Right renal pelvis (tissue), 4 donors: ENCODE measurements at places on chromosomes 7 and 10. TPM values are rescaled to one million over a fixed set of nuclear protein-coding genes. Genes with fewer than 3 reads are reported as not detected.

DNA sequence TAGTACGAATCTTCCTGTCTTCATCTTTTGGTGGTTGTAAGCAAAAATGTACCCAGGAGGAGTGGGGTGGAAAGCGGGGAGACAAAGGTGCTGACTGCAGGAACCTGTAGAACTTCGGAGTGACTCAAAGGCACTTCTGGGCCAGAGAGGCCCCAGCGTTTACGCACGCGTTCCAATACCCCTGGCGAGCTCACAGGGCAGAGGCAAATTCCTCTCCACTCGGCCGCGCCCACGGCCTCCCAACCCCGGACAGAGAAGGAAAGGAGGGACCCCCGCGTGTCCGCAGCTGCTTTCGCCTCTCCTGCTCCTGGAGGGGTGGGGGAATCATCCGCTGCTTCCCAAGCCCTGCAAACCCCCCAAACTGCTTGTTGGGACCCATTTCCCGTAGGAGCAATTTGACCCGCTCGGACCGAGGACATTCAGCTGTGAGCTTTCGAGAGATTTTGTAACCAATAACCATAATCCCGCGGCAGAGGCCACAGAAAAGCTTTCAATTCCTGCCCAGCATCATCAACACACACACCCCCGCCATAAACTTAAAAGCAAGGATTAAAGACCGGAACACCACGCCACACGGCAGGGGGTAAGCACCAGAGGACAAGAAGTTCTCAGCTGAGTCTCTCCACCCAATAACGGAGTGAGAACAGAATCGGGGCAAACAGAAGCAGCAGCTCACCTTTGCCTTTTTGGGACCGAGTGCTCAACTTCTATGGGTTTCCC lies 2.3 kb downstream of the IGF2BP3 start:
- peak; percentile 51 for DNase-seq

DNA sequence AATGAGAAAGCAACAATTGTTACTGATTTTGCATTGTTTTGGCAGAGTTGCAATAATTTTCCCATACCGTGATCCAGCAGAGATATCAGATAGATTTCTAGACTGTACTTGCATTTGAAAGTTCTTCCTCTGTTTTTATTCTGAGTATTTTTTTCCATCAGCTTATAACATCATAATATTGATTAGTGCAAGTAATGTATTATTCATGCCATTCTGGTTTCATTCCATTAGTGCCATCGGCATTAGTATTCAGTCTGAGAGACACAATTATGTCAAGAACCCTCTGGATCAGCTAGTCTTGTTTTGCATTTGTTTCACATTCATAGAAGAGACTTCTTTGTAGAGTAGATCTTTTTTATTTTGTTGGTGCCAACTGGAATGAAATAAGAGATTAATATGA lies 304.0 kb downstream of the BBS9 start:
- no peak for DNase-seq

GRCh38 chr7:115782696-115783490 lies 247.7 kb downstream of the TFEC start:
- DNase-seq: peak; percentile 48

- no peak for DNase-seq
These were observed 640.6 kb upstream of the NRP1 start for GRCh38 chr10:33974976-33975478.

- no peak for DNase-seq
These were observed 60.9 kb downstream of the RBM20 start for GRCh38 chr10:110704906-110705476.

- no peak for DNase-seq
These were observed 38.8 kb downstream of the SLC29A3 start for GRCh38 chr10:71357792-71358265.

DNA sequence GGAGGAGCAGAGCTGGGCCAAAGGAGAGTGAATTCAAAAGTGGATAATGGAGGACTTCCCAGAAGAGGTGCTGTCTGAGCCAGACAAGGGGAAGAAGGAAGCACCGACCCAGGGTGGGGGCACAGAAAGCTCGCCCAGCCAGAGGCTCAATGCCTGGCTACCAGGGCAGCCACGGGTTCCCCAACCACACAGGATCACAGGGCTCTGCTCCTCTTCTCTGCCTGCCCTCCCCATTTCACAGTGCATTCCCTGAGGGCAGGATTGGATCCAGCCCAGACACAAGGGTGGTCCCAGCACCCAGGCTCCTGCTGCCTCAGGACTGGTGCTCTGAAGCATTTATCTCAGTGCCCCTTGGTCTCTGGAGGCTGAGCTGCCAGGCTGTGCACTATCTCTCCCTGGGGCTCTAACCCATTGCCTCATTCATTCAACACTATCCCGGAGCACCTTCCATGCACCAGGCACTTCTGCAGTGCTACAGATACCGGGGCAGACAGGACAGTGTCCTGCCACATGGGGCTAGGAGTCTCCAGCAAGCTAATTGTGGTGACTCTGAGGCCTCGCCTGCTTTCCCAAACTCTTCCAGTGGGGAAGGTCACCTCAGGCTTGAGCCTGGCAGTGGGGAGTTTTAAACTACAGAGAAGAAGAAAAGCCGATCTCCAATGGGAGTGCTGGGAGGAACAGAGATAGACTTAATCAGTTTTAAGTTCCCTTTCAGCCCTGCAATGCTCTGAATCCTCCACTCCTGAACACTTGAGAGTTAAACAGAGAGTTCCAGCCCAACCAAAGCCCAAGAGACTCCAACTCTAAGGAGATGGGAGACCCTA lies 201.8 kb upstream of the ZMIZ1 start:
- no peak for DNase-seq

- peak; percentile 59 for DNase-seq
These were observed at the start of gene PCBD1 for GRCh38 chr10:70887804-70888800. Gene PCBD1, minus strand, starts transcription at chr10:70888565. Its CDS starts 32 bp downstream, at chr10:70888533.

DNA sequence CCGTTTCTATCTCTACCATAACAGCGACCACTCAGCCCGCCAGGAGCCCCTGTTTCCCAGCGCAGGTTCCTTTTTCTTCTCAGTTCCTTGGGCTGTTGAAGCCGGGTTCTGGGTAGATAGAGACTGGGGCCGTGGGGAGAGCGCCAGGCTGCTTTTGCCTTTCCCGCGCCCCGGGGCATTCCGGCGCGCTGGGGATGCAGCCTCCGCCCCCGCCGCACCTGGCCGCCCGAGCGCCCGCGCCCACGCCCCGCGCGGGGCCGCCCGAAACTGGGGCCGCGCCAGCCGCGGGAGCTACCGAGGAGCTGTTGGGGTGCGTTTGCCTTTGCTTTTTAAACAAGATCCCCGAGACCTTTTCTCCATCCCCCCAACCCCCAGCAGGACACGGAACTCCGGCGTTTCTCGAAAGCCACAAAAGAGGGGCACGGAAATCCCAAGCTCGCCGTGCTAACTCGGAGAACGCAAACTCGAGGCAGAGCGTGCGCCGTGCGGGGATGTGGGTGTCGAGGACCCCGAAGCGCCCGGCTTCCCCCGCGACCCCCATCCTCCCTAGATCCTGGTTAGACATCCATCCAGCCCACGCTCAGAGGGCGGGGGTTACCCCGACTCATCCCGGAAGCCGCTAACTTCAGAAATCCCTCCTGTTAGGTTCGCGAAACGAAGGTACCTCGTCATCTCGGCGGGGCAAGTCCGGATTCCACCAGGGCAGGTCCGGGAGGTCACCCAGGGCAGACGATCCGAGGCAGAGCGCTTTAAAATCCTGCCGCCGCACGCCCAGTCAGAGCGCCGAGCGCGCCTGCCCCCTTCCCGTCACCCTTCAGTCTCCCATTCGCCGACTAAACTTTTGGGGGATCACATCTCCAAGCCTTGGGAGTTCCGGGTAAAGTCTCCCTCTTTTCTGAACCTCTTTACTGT lies 1.0 kb downstream of the GRM8 start:
- DNase-seq: no peak

DNA sequence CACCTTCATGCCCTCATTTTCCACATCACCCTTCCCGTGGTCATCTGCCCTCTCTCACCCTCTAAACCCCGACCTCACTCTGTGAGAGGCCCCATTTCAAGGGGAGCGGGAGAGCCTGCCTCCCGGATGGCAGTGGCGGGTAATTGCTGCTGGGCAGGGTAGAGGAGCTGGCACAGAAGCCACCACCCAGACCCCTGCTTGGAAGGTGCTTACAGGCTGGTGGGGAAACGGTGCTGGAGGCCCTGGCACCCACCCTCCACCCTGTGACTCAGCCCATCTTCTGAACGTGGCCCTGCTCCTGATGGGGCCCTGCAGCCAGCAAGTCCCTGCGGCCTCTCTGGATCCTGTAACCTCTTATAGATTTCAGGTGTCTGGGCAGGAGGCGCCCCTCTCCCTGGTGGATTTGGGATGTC lies 10.6 kb upstream of the PWWP2B start:
- no peak for DNase-seq

- DNase-seq: no peak
These were observed 31.0 kb downstream of the SRRM3 start for GRCh38 chr7:76232698-76233097.

CNTNAP2 gene
- polyA plus RNA-seq: 26.2 TPM

SH2B2 gene
- 3.4 TPM for polyA plus RNA-seq

DNA sequence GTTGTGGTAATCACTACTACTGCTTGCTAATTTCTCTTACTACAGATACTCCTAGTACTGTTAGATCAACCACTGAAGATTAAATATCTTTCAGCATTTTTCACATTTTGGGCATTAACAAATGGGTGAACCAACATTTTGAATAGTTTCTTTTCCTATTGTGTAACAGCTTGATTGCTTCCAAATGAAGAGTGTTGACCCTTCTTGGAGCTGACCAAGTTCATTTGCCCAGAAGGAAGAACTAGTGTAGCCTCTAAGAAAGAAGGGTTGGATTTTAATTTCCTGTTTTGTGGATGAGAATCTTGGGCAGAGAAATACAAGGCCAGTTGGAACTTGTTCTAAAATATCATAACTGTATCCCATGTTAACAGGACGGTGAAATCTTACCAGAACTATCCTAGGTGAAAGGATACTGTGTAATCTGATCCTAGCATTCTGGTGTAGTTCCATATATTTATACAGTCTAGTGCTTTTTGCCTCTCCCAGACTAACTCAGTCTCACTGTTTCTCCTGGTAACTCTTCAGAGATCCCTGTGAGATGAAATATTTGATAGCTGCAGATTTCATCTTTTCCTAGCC lies 37.3 kb downstream of the SND1 start:
- no peak for DNase-seq

INA gene
- polyA plus RNA-seq: 1.7 TPM

DNA sequence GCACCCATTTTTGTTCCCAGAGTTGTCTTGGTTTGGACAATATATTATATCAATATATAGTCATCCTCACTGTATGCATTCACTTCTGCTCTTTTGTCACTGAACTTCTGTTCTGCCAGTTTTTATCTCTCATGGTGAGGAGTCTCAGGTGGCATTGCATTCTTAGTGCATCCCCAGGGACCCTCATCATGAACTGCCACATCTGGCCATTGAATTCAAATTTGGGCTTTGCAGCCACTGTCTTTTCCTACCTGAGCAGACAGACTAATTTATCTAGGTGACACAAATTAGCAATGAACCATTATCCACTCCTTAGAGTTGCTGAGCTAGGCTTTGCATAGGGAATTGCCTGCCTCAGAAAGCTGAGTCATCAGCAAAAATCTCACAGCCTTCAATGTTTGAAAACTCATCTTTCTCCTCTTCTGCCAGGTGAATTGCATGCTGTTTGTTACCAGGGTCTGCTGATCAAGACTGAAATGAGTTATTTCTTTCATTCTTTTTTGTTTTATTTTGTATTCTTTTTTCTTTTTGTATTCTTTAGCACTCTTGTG lies 316.8 kb upstream of the MTPN start:
- no peak for DNase-seq

GOT1 gene
- polyA plus RNA-seq: 85.3 TPM

HMX3 gene
- not detected for polyA plus RNA-seq

DNA sequence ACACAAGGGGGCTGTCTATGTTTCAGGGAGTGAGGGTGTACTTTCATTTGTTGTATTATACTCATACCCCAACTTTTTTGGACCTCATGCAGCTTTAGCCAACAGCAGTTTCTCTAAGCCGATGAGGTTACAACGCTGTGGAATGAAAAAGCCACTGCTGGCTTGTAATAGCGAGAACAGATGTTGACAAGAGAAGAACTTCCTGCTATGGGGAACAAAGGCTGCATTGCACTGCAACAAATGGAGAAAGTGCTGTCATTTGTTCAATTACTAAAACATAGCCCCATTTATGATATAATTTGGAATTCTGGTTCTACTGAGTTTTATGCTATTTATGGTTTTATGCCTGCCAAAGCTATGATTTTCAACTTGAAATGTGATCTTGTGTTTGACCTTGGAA lies 104.2 kb upstream of the TMEM72 start:
- DNase-seq: no peak

DNA sequence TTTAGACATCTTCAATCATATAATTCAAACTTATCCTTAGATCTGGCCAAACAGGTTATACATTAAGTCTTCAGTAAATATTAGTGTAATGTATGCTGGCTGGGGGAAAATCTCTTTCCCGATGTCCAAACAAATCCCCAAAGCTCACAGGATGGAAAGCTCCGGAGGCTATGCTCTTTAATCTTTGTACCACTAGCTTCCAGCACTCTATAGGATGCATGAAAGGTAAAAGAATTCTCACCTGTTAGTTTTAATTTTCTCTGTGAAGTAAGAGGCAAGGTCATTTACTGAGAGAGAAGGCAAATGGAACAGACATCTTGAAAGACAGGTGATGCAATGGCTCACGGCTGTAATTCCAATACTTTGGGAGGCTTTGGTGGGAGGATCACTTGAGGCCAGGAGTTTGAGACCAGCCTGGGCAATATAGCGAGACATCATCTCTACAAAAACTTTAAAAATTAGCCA lies 99.8 kb upstream of the KIF5B start:
- DNase-seq: no peak

PALD1 gene
- 11.6 TPM for polyA plus RNA-seq

SYT15 gene
- 9.4 TPM for polyA plus RNA-seq

DNA sequence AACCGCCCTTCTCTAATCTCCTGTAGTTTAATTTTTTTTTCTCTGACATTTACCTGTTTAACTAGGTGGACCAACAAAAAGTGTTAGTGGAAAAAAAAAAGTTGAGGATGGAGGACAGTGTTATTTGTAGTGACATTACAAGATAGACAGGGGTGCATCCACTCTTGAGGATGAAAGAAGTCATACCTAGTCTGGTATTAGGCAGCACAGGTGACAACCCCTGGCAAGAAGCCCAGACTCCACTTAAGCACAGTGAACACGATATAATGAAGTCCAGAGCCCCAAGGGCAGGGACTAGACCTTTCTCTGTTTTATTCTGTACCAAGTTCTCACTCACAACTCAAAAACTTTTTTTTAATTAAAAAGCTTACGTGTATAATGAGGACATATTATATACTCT lies 268.4 kb downstream of the GPR37 start:
- no peak for DNase-seq

ATP6V0E2 gene
- 24.3 TPM for polyA plus RNA-seq

SKIDA1 gene
- polyA plus RNA-seq: 10.1 TPM
